ENCODE measurements at places on chromosomes 16 and 17. TPM values are rescaled to one million over a fixed set of nuclear protein-coding genes. Genes with fewer than 3 reads are reported as not detected.
A peak's percentile ranks its signal among the peaks of the same experiment; 100 is the strongest.

Gene RSL1D1
- total RNA-seq = 51.2 TPM

Gene GNAO1
- total RNA-seq = 4.5 TPM

DNA sequence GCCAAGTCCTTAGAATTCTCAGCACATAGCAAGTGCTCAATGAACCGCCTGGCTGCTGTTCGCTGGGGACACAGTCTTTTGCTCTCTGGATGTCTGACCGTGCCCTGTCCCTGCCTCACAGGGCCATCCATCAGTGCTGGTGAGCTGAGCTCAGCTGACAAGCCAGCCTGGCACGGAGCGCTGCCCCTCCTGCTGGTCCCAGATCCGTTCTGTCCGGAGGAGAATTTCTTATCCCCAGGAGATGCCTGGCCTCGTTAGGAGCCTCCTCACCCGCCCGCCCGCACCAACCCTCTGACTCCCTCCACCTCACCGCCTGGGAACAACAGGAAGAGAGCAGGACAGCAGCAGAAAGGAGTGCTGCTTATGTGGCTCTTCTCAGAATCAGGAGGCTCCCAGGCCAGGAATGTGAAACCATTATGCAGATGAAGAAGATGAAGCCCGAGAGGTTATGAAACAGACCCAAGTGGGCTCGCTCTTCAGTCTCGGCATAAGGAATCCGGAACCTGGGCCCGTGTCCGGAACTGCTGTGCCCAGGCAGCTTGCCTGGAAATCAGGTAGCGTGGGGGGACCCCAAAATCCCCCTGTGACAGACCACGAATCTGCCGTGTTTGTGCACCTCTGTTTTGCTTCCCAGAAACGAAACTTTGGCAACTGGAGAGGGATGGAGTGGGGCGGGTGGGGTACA, 28.8 kb upstream of the RMI2 start:
- DNase-seq = no peak

Gene RHBDF1
- total RNA-seq = 109 TPM

DNA sequence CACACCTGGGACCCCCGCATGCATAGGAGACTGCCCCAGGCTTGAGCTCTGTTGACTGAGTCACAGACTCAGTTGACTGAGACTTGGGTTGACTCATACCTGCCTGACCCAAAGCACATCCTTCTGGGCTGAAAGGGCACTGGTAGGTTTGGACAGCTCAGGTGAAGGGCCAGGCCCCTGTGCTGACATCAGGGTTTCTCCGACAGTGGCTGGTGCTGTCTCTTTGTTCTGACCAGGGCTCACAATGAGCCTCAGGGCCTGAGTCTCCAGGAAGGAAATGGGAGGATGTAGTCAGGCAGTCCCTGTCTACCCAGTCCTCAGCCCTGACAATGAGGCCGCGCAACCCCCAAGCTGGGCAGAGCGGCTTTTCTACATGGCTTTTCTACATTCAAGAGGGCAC, 6.5 kb downstream of the SPNS2 start:
- no peak for DNase-seq

- peak; percentile 70 for DNase-seq
These were observed 99.4 kb upstream of the CHMP6 start for GRCh38 chr17:80892019-80892855.

DNA sequence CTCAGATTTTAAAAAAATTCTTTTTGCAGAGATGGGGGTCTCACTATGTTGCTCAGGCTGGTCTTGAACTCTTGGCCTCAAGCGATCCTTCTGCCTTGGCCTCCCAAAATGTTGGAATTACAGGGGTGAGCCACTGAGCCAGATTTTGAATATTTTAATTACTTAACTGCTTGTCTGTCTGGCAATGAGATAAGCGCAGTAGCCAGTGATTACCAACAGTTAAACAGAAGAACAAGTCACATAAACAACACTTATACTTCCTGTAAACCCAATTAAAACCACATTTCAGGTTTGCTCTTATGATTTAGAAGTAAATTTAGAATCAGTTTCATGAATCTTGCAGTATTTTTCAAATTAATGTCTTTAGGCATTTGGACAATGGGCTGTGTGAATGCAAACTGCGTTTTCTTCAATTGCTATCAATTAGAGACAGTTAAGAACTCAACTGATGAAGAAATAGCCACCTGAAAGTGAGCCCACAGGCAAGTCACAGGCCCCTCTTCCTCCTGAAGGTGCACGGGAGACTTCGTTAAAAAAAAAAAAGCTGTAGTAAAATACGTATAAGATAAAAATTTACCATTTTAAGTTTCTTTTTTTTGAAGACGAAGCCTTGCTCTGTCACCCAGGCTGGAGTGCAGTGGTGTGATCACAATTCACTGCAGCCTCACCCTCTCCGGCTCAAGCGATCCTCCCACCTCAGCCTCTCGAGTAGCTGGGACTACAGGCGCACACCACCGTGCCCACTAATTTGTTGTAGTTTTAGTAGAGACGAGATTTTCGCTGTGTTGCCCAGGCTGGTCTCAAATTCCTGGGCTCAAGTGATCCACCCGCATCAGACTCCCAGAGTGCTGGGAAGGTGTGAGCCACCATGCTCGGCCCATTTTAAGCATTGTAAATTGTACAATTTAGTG, 73.0 kb downstream of the PITPNC1 start:
- no peak for DNase-seq

DNA sequence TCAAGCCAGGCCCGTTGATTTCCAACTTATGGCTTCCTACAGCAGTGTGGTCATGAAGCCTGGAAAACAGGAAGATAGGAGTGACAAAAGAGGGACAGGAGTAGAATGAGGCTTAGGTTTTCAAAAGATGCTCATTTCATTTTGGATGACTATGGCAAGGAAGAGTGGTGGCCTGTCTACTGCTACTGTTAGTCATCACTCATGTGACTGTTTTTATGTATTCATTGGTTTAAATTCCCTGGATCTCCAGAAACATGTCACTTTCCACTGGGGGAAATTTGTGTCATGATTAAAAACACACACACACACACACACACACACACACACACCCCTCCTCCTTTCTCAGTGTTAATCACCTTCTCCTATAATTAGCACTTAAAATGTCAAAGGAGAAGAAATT, 1.1 kb upstream of the CYLD start:
- no peak for DNase-seq

GRCh38 chr16:64882078-64882784, 239.6 kb downstream of the CDH11 start:
- no peak for DNase-seq

GRCh38 chr17:83036193-83036592, 43.2 kb upstream of the METRNL start:
- DNase-seq = no peak

Gene KRT31
- total RNA-seq = not detected
